GDM1 (cell line): ENCODE measurements at places on chromosomes 7 and 10.
A peak's percentile ranks its signal among the peaks of the same experiment; 100 is the strongest.

- DNase-seq = no peak
Observed at GRCh38 chr10:22677333-22677732, 37.0 kb downstream of the PIP4K2A start.

DNA sequence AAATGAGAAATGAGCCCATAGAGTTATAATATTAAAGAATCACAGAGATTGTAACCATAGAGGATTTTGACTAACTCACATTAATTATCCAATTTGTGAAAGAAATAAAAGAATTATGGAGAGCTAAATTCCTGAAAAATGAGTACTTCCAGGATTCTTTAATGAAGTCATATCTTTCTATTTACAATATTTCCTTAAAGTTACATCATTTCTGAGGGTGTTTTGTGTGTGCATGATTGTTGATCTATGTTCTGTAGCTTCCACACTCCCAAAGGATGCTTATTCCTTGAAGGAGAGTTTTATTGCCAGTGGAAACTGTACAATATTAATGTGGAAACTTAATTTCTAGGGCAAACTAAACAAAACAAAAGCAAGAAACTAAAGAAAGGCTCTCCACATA lies 299.6 kb downstream of the MDFIC start:
- DNase-seq = no peak

- no peak for DNase-seq
Observed at GRCh38 chr10:125773687-125774543, 1.7 kb downstream of the MMP21 start.

DNA sequence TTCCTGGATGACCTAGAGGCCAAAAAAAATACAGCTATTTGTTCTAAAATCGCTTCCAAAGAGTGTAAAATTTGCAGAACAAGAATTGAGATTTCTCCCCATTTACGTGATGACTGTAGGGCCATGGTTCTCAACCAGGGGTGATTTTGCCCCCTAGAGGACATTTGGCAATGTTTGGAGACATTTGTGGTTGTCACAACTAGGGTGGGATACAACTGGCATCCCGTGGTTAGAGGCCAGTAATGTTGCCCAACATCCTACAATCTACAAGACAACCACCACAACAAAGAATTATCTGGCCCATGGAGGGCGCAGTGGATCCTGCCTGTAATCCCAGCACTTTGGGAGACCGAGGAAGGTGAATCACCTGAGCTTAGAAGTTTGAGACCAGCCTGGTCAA lies 22.8 kb upstream of the MALSU1 start:
- peak; percentile 6 for DNase-seq

GRCh38 chr10:106255111-106255678 lies 909.3 kb downstream of the SORCS1 start:
- no peak for DNase-seq

GRCh38 chr10:34762603-34763299 lies 52.3 kb downstream of the PARD3 start:
- no peak for DNase-seq

- no peak for DNase-seq
Observed at GRCh38 chr7:134059921-134060320, 67.2 kb upstream of the LRGUK start.
